Naive thymus-derived CD8-positive, alpha-beta T cell (primary cell): ENCODE measurements at places on chromosomes 2 and 18. TPM values are rescaled to one million over a fixed set of nuclear protein-coding genes. Genes with fewer than 3 reads are reported as not detected.

GRCh38 chr2:204258890-204259289, 286.4 kb upstream of the PARD3B start:
- no peak overlapping the region for H3K4me3 ChIP-seq
- H3K36me3 ChIP-seq = no peaks in the 10 kb centered on the region
- no peak overlapping the region for H3K27ac ChIP-seq
- H3K4me1 ChIP-seq = no peaks in the 10 kb centered on the region
- peaks cover 20% of the 10 kb centered on the region for H3K27me3 ChIP-seq
- DNase-seq = no peak

DNA sequence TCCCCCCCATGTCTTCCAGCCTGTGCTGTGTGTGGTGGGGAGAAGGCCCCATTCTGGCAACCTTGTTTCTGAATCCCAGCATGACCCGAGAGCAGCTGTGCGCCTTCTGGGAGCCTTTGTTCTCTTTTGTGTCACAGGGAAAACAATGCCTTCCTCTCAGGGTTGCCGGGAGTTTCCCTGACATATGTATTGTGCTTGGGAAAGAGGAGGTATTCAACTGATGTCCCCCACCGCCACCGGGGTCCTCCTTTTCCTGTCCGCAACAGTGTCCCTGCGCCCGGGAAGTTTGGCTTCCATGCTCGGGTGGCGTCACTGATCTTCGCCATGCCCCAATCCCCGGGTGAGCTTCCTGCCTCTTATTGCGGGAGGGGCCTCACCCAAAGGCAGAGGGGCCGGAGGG, 77.5 kb upstream of the ASB18 start:
- H3K4me3 ChIP-seq = no peak overlapping the region
- peaks cover 3% of the 10 kb centered on the region for H3K4me1 ChIP-seq
- no peaks in the 10 kb centered on the region for H3K36me3 ChIP-seq
- H3K27me3 ChIP-seq = no peaks in the 10 kb centered on the region
- H3K27ac ChIP-seq = no peak overlapping the region

Gene SEPTIN2
- 309 TPM for total RNA-seq

DNA sequence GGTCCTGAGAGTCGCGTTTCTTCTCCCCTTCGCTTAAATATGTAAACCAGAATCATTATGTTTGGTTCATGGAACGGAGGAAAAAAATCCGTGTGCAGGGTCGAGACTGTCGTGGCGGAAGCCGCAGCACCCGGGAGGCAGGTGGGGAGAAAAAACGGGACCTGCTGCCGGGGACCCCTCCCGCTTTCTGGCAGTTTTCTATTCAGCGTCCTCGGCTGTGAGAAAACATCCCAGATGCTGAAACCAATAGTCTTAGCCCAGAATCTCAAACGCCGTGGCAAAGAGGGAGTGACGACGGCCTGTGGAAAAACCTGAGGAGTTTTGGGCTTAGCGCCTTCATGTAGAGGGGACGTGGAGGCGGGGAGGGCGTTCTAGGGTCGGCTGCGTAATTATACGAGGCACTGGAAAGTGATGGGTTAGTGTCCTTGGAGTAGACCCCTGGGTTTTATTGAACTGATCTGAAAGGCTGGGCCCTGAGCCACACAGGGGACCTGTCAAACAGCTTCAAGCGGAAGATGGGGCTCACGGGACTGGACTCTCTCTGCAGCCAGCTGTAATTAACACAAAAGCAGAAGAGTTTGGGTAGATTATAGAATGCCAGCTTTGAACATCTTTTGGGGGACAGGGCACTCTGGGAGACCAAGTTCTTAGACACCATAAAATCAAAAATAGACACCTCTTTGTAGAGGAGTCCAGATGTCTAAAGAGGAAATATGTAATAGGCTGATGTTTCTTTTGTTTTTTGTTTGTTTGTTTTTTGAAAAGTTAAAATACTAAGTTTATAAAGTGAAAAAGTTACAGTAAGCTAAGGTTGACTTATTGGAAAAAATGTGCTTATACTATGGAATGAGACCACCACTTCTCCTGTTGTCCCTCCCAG, 834 bp upstream of the BUB1 start:
- no peaks in the 10 kb centered on the region for H3K36me3 ChIP-seq
- H3K4me3 ChIP-seq = peak overlapping the region; percentile 100
